AG08395 (cell line): ENCODE measurements at places on chromosomes 7 and 10.

- DNase-seq: no peak
Observed at GRCh38 chr7:111320133-111320532, 229.2 kb downstream of the LRRN3 start.

- no peak for DNase-seq
Observed at GRCh38 chr7:132381742-132382472, 194.4 kb downstream of the PLXNA4 start.

- no peak for DNase-seq
Observed at GRCh38 chr7:46484906-46485305, 563.8 kb upstream of the IGFBP3 start.

- no peak for DNase-seq
Observed at GRCh38 chr10:86030312-86030711, 336.3 kb downstream of the GRID1 start.

DNA sequence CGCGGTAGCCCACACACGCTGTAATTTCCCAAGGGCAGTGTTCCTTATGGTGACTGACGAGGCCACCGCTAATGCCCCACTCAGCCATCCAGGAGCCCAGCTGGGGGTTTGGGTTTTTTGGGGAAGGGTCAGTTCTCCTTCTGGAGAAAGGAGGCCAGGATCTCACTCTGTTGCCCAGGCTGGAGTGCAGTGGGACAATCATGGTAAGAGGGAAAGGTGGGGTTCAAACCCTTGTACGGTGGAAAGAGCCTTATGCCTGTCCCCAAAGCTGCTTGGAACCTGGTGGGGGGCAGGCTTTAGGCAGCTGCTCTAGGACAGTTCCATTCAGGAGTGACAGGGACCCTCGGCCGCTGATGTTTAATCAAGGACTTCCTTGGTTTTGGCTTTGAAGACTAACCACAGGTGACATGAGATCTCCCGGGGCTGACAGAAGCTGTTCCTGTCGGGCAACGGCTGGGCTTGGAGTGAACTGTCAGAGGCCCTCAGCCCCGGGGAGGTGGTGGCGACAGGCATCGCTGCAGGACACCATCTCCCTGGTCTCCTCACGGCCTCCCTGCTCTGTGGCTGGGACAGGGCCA, 84.5 kb downstream of the CARD11 start:
- no peak for DNase-seq

GRCh38 chr7:118590107-118590506, 365.6 kb downstream of the ANKRD7 start:
- no peak for DNase-seq

GRCh38 chr10:122307669-122308416, 36.7 kb downstream of the BTBD16 start:
- peak; percentile 94 for DNase-seq

DNA sequence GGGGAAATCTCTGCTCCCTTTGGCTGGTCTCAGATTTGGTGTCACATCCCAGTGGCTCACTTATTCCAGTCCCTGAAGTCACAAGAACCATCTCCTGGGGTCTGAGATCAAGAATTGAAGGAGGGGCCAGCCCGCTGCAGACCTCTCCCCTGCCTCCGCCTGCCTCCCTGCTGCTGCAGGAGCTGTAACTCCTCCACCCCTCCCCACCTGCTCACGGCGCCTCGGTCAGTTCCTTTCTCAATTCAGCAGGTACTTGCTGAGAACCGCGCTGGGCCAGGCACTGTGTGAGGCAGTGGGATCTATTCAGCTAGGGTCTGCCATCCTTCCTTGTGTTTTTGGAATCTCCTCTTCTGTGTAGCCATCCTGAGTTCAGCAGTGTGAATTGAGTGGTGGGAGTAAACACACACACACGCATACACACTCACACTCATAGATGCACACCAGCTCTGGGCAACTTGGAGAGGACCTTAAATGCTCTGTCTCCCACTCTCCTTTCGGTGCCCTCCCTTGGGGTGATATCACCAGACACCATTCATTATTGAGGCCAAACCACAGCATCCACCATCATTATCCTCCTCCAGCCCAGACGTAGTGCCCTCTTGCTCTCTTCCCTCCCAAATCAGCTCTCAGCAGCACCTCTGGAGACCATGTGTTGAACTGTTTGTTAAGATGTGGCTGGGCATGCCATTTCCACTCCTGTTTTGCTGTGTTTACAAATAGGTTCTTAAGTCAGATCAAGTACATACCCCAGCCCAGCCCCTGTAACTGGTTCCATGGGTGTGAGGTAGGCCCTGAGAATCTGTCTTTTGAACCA, 22.0 kb upstream of the ANKRD2 start:
- no peak for DNase-seq

DNA sequence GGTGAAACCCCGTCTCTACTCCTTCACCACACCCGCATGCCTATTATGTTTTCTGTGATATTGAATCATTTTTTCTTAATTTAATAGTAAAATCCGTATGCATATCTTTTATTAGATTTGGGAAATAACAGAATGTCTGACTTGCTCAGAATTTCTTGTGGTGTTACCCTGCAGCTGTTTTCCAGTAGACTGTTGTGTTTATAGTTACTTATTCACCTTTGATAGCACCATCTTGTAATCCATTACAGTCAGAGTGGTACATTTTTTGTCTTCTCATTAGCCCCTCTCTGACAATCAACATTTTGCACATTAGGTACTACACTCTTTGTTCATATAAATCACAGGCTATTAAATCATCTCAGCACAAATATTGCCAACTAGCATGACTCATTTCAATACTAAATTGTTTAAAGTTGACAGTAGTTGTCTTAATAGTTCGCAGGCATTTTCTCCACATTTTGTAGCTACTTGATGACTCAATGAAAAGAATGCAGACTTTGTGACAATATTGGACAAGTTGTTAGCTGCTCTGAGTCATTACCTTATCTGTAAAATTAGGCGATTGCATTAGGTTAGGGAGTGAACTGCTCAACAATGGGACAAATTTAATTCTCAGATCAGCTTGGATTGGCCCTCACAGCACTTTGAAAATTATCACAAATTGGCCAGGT, 17.8 kb upstream of the SLC16A12 start:
- peak; percentile 84 for DNase-seq

DNA sequence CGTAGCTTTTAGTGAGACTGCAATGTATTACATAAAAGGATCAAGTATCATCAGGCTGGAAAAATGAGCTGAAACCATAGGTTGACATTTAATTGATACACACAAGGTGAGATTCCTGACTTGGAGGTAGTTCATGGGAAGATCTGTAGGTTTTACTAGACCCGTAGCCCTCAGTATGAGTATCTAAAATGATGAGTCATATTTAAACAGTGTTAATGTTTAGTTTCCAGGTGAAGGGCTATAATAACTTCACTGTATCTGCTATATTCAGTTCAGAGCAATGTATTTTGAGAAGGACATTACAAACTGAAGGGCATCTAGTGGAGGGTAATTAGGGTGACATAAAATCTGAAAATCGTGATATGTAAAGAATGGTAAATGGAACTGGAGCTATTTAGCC, 35.0 kb downstream of the ENTPD1 start:
- no peak for DNase-seq

- peak; percentile 88 for DNase-seq
Observed at GRCh38 chr7:1532456-1533254, 2.2 kb downstream of the MAFK start.

GRCh38 chr7:74138334-74138867, 35.8 kb upstream of the EIF4H start:
- DNase-seq: no peak

DNA sequence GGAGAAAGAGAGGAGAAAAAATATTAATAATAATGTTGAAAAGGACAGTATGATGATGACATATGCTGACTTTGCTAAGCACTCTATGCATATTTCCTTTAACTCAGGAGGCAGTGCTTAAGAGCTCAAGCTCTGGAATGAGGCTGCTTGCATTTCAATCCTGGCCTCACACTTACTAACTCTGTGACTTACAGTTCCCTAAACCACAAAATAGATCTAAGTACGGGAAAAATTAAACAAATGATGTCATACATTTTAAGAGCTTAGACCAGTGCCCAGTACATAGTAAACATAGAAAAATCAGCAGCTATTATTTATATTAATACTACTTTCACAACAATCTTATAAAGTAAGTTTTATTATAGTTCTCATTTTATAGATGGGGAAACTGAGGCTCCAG, 61.3 kb downstream of the GFRA1 start:
- DNase-seq: peak; percentile 74

DNA sequence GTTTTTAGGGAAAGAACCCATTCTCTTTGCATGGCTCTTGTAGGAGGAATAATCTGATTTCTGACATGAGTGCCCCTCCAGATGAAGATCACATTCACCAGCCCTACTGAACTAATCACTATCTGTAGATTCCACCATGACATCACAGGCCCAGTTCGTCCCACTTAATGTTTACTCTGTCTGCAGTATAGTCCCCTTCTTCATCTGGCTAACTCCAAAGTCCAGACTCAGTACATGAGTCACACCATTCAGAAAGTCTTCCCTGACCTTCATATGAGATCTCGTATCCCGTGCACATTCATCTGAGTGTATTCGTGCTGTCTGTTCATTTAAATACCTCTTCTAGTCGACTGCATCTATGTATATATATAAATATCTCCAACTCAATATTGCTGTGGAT, 366.5 kb upstream of the AKR1E2 start:
- no peak for DNase-seq

DNA sequence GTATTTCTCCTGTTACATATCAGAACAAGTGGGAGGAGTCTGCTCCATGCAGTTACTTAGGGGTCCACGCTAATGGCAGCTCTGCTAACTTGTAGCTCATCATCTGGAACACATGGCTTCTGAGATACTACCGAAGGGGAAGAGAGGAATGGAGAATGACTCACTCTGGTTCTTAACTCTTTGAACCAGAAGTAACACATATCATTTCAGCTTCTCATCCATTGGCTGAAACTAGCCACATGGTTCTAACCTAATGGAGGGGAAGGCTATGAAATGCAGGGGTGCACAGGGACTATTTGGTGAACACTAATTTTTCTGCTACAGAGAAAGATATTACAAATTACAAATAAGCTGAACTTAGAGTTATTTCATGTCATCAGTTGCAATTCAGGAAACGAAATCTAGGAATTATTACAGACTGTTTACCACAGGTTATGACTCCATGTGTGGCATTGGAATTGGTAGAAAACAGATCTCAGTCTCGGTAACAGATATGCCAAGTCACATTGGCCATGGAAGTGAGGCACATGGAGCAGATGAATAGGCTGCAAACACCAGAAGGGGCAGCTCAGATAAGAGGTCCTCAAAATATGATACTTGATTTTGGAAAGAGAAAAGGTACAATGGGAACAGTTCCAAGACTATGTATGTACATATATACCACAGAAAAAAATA, 9.4 kb upstream of the KAT6B start:
- DNase-seq: no peak

GRCh38 chr10:120012131-120012400, 119.5 kb downstream of the SEC23IP start:
- DNase-seq: no peak

DNA sequence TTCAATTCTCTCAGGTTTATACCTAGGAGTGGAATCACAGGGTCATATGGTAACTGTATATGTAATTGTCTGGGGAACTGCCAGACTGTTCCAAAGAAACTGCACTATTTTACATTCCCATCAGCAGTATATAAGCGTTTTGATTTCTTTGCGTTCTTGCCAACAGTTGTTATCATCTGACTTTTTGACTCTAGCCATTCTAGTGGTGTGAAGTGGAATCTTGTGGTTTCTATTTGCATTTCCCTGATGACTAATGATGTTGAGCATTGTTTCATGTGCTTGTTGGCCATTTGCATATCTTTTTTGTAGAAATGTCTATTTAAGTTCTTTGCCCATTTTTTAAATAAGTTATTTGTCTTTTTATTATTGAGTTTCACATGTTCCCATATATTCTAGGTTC, 44.3 kb upstream of the ZC3HAV1 start:
- DNase-seq: peak; percentile 5

DNA sequence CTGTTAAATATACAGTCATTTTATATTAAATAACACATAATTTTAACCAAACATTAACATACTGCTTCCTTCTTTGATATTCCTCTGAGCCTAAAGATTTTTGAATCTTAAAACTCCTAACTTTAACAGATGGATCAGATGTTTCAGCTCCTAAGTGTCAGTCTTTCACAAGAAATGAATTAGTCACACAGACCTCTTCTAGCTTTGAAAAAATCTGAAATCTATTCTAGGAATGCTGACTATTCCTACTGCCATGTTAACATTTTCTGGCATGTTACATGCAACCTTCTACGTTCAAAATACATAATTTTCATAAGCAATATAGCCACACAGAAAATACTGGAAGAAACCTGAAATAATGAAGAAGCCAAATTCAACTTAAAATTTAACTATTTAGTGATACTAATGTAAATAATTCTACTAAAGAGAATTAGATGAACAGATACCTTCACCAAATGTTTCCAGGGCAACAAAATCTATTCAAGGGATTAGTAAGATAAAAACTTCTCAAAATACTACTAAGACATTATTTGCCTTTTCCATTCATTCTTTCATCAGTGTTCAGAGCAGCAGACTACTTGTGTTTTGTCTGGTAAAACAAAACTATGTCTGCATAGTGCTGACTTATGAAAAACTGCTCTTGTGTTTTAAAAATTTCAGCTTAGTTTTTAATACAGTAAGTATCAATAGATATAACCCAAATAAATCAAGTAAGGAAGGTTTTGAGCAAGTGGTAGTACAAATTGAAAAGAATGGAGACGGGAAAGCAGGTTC, 9.2 kb downstream of the JMJD1C start:
- DNase-seq: peak; percentile 55

- no peak for DNase-seq
Observed at GRCh38 chr7:1852517-1853430, 182.7 kb downstream of the ELFN1 start.

GRCh38 chr7:55004579-55004978, 14.2 kb upstream of the EGFR start:
- DNase-seq: no peak

- peak; percentile 47 for DNase-seq
Observed at GRCh38 chr10:16717622-16718395, 99.4 kb downstream of the RSU1 start.

DNA sequence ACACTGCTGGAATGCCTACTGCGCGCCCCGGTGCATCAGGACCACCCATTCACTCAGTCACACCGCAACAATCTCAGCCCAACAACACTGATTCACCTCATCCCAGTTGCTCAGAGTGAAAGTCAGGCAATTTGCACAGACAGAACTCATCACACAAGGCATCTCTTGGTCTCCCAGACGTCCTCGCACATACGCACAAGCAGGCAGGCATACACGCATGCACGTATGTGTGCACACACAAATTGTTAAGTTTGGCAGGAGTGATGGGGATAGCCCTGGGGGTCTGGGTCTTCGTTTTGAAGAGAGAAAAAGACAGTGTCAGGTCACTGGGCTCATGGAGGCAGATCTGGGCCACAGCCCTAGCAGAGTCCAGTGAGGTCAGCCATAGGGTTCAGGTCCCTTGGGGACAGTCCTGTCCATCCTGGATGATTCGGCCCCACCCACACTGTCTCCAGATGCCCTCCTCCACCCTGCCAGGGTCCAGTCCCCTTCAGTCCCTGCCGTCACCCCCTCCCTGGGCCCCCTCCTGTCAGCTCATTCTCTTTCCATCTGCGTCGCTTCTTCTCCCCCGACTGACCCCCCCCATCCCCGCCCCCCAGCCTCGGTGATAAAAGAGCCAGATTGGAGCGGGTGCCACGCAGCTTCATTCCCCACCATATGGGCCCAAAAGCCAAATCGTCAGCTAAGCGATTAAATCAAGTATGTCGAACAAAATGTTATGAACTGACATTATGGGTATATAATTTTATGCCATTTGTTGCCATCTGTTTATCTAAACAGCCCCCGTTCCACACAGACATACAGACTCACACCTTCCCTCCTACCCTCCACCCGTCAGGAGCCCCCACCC, 48.5 kb upstream of the SLF2 start:
- no peak for DNase-seq
